HL-60 (cell line): ENCODE measurements at places on chromosomes 4 and X.

- DNase-seq: no peak
Observed at GRCh38 chrX:71938371-71938770, 27.7 kb downstream of the NHSL2 start.

DNA sequence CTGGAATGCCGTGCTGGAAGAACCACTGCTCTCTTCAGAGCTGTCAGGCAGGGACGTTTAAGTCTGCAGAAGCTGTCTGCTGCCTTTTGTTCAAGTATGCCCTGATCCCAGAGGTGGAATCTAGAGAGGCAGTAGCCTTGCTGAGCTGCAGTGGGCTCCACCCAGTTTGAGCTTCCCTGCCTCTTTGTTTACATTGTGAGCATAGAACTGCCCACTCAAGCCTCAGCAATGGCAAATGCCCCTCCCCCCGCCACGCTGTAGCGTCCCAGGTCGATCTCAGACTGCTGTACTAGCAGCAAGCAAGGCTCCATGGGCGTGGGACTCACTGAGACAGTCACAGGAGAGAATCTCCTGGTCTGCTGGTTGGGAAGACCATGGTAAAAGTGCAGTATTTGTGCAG is 34.8 kb upstream of the MUC7 start:
- no peak for DNase-seq

GRCh38 chr4:176584031-176584606 is 208.6 kb downstream of the VEGFC start:
- DNase-seq: no peak

DNA sequence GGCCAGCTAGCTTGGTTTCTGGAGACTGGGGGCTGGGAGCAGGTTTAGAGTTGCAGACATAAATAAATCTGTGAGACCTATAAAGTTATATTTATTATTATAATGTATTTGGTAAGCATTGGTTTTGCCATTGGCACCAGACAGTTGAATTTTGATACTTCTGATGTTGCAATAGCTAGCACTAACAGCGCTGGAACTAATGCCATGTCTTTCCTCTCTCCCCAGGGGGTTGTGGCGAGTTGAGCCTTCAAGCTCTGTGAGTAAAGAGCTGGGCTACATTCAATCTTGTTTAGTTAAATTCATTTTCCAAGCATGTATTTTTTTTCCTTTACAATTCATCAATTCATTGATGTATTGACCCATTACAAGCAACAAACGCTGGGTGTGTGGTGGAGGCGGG is 358.7 kb upstream of the NR3C2 start:
- DNase-seq: no peak

DNA sequence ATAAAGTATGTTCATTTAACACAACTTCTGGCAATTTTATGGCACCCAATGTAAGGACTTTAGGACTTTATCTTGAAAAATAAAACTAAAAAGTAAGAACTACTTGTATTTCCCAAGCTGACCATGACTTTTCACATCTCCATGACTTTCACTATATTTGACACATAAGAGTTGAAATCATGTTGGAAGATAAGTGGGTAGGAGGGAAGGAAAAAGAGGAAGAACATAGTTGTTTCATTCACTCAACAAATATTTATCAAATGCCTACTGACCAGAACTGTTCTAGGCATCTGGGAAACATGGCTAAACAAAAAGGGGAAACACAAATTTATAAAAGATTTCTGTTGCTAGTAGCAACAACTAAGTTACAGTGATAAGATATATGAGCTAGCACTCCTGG is 16.0 kb downstream of the SCLT1 start:
- DNase-seq: no peak

- no peak for DNase-seq
Observed at GRCh38 chr4:78691334-78691754, 84.8 kb upstream of the BMP2K start.

- no peak for DNase-seq
Observed at GRCh38 chr4:152586668-152587067, 50.8 kb upstream of the FBXW7 start.

- no peak for DNase-seq
Observed at GRCh38 chrX:153498453-153498852, 3.7 kb downstream of the BGN start.

DNA sequence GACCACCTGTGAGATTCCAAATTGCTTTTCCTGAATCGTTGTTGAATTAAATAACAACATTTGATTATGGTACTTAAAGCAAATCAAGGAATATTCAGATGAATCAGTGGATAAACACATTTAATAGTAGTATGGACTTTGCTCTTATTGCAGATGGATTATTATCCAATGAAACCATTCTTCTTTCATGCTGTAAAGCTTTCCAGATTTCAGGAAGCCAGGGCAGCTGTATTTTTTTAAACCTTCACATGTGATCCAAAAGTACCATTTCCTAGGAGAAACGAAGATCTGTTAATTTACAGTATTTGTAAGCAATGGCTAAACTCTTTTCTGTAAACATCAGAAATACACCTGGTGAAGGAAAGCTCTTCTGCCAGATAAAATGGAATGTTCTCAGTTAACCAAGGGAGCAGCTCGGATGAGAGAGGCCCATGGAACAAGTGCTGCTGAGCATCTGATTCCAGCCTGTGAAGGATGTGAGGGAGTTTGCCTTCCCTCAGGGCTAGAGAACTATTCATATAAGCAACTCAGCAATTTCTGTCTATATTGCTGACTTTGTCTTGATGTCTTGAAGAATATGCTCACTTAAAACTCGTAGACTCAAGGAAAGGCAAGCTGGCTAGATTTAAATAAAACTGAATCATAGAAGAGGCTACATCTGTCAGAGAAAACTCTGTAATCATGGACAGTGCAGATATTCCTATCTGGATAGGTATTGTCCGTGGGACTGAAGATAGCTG is 94.4 kb upstream of the LIMCH1 start:
- no peak for DNase-seq

GRCh38 chr4:71212216-71212615 is 126.6 kb upstream of the SLC4A4 start:
- no peak for DNase-seq

DNA sequence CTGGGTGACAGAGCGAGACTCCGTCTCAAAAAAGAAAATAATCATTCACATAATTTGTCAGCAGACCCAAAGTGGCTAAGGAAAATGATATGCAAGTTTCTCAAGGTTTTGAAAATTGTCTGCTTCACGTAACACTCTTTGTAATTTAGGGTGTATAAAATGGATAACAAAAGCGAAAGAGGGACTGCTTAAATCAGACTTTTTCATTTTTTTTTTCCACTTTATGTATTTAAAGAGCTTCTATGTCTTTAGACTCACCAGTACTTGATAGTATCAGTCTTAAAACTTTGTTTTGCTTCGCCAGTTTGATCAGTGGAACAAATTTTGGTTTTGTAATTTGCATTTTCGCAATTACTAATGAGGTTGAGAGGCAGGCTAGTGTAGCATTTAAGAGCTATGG is 34.6 kb downstream of the USP9X start:
- no peak for DNase-seq

GRCh38 chr4:163568843-163569242 is 74.4 kb downstream of the TMA16 start:
- no peak for DNase-seq

- DNase-seq: no peak
Observed at GRCh38 chr4:23822181-23822580, 67.7 kb downstream of the PPARGC1A start.

DNA sequence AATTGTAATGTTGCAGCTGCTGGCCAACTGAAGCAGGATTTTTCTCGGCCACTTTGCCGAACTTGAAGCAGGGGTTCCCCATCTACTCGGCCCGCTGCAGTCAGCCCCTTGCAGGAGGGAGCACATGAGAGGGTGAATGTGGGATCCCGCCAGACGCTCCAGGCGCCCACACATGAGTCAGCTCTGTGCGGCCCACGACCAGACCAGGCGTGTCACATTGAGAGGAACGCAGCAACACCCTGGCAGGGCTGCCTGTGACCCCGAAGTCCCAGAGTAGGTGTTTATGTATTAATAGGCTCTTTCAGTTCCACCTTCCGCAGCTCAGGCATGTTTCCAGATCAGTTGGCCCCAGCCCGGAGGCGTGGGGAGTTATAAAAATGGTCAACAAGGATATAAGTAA is 344.7 kb upstream of the PABPC4L start:
- DNase-seq: no peak

DNA sequence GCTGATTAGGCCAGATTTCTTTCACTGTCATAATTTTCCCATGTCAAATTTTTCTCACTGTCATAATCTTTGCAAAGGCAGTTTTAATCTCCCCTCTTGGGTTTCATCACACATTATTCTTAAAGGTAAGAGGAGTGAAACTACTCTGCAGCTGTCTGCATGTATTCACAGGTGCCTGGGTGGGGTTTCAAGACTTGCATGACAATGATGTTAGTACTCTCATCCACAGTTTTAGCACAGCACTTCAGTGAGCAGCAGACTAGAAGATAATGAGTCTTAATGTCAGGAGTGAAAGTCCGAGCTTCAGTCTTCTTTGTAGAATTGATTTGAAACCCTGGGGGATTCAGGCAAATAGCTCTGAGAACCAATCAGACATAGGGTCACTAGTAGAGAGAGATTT is 182.5 kb upstream of the GALNT7 start:
- no peak for DNase-seq

DNA sequence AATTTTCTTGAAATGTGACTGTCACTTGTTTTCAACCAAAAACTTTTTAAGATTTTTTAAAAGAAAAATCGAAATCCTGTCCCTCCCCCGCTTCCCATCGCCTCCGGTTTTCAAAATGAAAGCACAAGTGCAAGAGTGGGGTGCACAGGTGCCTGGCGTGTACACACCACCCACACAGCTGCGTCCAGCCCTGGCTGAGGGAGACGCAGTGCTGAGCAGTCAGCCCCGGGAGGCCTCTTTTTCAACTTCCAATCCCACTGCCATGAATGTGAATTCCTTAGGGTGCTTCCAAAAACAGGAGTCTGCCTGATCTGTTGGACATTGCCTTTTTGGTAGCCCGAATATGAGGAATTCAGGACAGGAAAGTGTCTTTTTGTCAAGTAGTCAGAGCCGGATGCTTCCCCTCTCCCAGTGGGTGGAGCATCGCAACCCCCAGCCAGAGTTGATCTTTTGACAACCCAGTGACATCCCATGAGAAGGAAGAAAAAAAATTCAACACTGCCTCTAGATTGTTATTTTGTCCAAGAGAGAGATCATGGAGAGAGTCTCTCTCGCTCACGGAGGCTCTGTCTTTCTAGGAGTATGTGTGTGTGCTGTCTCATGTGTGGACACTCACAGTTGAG is 8.9 kb downstream of the PRRG3 start:
- no peak for DNase-seq
